ENCODE measurements at places on chromosomes 16 and 17.
A peak's percentile ranks its signal among the peaks of the same experiment; 100 is the strongest.

DNA sequence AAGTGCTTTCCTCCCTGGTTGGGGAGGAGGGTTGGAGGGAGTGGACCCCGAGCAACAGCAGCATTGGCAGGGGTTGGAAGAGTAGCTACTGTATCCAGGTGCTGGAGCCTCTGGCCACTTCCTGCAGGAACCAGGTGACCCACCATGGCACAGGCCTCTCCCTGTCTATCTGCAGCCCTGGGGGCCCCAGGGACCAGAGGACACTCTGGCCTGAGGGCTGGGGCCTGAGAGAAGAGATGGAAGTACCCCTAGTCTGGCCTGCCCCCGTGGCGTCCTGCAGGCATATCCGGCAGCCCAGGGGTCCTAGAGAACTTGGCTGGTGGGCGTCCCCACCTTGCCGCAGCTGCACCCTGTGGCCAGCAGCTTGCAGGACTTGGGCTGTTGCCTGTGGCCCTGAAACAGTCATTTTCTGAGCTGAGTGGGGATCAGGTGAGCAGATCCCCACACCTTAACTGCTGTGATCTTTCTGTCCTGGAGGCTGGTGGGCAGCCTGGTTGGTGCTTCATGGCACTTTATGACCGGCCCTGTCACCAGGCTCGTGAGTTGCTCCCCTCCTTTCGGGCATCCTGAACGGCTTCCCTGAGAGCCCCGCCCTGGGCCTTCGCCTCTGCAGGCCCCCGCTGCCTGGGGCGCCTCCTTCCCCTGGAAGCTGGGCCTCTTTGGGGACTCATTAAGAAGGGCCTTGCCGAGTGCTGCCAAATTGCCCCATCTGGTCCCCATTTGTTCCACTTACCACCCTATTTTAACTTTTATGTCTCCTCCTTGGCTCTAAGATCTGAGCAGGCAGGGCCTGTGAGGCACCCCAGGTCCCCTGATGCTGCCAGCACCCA is 298.6 kb downstream of the SEC14L1 start:
- DNase-seq = no peak

DNA sequence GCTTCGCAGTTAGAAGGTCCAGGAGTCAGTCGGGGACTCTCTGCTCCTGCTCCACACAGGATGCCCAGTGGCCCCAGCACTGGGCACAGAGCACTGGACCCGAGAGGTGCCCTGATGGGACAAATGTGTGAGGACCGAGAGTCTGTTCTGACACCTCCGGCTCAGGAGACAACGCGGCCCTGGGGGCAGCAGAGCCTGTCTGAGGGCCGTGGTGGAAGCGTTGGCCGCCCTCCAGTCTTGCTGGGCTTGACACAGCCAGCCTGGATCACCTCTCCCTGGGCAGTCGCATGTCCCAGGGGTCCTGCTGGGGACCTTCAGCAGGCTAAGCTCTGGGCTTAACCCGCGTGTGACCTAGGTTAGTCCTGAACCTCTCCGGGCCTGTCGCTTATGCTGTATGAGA is 23.1 kb downstream of the LGALS9 start:
- no peak for DNase-seq

DNA sequence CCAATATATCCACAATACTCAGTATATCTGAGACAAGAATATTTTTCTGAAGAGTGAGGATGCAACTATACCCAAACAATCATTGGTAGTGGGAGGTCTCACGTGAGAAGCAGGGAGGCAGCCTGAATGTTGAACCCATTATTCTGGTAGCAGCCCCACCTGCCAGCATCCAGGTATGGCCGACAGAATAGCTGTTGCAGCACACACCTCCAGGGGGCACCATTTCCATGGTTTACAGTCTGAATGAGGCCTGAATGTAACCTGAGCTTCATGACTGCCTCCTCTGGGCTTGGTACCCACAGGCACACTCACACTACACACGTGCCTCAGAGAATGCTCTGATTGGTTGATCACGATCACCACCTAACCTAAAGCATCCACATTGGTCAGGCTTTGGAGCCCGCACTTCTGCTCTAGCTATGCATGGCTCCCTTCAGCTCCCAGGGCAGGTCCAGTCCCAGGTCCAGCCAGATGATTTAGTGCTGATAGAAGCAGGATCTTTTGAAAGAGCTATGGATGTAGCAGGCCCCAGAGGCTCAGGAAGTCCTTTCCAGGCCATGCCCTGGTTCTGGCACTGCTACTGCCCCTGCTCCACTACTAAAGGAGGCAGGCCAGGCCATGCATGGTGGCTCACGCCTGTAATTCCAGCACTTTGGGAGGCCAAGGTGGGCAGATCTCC is 11.0 kb upstream of the CBFB start:
- peak; percentile 53 for DNase-seq

DNA sequence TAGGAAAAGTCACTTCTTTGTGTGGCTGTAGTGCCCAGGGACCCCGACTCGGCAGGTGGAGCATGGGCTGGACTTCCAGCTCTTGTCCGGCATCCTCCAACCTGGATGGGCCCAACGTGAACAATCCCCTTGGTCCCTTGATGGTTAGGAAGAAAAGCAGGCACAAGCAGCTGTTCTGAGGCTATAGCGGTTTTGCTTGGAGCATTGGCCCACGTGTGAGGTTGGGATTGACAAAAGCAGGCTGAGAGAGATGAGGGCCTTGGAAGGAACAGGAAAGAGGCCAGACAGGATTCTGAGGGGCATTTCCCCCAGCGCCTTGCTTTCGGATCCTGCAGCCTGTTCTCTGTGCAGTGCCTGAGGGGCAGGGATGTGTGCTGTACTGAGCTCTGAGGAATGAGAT is 28.1 kb downstream of the SCNN1B start:
- DNase-seq = no peak

DNA sequence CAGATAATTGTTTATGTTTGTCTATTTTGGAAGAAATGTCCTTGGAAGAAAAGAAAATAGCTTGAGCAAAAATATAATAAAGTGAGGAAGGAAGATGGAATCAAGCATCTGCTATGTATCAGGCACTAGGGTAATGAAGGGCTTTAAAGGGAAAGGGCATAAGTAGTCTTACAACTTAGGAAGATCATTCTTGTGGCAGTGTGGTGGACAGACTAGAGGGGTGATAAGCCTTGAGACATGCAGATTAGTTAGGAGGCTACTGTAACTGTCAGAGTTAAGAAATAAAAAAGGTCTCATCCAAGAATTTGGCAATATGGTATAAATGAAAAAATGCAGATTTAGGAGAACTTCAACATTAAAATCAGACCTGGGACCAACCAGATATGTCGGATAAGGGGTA is 14.9 kb downstream of the FAM222B start:
- DNase-seq = no peak

DNA sequence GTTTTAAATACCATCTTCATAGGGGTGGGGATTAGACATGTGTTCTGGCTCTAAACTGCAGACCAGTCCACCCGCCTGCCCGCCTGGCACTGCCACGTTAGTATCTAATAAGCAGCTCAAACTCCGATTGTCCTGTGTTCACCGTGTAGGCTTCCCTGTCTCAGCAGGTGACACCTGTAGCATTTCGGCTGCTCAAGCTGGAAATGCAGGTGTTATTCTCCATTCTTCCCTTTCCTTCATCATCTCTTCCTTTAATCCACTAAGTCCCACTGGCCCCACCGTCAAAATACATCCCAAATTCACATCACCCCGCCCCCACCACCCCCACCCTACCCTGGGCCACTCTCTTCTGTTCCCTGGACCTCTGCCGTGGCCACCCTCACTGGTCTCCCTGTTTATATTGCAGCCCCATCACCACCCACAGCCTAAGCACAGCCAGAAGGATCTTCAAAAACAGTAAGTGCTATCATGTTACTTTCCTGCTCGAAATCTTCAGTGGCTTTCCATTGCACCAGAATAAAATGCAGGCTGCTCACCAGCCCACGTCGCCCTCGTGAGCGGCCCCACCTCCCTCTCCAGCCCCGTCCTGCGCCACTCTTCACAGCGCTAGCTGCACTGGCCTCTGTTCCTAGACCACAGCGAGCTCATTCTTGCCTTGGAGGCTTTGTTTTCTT is 65.1 kb downstream of the RTN4RL1 start:
- no peak for DNase-seq

- DNase-seq = no peak
Observed at GRCh38 chr17:74117999-74118421, 85.5 kb upstream of the RPL38 start.

DNA sequence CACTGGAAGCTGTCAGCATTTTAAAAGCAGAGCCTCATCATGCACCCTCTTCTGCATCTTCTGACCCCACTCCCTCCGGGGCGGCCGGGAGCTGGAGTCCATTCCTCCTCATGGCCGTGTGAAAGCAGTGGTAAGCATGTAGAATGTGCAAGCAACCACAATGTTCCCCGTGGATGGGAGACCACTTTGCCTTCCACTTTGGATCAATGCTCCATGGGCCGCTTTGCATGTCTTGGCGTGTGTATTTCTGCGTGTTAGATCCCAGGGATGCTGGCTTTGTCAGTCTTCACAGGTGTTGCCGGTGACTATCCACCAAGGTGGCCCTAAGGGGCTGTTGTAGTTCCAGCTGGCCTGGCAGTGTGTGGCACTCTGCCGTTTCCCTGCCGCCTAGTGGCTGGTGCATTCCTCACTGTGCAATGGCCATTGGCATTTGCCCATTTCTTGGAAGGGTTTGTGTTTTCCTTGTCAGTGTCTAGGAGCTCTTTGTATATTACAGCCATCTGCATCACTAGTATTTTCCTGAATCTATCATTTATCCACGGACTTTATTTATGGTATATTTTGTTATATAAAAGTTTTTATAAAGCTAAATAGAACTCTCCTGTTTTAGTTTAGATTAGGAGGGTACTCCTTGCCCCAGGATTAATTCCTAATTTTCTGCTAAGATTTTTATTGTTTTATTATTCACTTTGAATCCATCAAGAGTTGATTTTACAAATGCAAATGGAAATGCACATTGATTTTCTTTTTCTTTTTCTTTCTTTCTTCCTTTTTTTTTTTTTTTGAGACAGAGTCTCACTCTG is 5.8 kb upstream of the ALDH3A1 start:
- DNase-seq = no peak

GRCh38 chr16:3793161-3793576 is 75.8 kb upstream of the TRAP1 start:
- no peak for DNase-seq

GRCh38 chr16:75787440-75787839 is 61.1 kb upstream of the CPHXL start:
- no peak for DNase-seq

GRCh38 chr17:63961355-63962212 is 11.1 kb downstream of the SCN4A start:
- DNase-seq = no peak

GRCh38 chr16:81376880-81377279 is 62.1 kb downstream of the GAN start:
- DNase-seq = no peak

- no peak for DNase-seq
Observed at GRCh38 chr17:17509601-17510425, 13.6 kb upstream of the RASD1 start.

DNA sequence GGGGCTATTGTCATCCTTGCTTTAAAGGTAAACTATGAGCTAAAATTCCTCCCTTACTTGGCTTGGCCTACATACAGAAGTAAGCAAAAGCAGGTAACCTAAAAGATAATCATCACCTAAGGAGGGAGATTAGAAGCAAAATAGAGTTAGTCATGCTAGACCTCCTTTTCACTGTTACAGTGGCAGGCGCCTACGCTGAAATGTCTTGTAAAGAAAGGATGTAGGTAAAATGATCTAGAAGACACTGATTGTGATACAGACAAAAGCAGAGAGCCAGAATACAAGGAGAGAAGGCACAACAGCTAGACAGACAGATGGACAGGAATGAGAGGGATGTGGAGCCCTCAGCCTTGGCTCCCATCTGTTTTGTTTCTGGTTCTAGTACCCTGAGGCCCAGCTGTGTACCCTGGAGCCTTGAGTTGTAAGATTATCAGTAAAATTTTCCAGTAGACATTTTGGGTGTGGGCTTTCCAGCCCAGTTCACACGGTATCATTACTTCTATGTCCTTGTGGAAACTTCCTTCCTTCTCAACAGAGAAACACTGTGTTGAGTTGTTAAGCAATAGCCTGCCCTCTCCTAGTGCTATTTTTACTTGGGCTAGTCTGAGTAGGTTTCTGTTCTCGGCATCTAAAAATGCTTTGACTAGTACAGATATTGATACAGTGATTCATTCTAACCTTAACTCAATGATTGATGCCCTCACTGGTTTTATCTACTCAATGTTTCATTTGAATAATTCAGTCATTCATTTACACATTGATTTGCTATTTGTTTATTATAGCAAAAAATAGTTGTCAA is 7.7 kb upstream of the C16orf78 start:
- no peak for DNase-seq

DNA sequence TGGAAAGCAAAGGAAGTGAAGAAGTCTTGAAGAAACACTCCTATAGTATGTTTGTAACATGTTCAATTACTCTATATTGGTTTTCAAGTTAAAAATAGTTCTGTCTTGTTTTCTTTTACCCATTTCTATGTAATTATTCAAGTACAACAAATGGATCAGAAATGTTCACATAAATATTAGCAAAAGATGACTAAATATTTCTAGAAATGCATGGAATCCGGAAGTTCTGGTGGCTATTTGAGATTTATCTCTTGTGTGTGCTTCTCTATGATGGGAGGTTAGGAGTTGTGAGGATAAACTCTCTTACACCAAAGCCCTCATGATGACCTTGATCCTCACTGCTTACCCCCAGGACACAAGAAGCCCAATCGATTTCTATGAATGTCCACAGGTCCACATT is 237.5 kb downstream of the CDH8 start:
- no peak for DNase-seq

GRCh38 chr17:79154951-79155585 is 80.4 kb downstream of the ENGASE start:
- DNase-seq = no peak

DNA sequence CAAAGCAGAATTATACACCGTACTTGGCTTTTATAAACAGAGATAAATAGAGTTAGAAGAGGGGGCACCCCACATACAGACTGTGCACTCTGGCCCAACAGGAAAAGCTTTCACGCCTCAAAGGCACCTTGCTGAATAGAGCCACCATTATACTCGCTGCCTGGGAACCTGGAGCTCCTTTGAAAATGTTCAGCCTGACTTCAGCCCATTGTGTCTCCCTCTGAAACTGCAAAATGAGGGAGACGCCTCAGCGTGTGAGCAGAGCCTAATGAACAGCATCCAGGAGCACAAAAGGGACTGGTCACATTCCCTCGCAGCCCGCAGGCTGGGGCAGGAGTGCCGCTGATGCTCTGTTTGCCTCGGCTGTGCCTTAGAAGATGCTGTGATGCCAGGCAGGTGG is 46.3 kb downstream of the ABCC12 start:
- no peak for DNase-seq

DNA sequence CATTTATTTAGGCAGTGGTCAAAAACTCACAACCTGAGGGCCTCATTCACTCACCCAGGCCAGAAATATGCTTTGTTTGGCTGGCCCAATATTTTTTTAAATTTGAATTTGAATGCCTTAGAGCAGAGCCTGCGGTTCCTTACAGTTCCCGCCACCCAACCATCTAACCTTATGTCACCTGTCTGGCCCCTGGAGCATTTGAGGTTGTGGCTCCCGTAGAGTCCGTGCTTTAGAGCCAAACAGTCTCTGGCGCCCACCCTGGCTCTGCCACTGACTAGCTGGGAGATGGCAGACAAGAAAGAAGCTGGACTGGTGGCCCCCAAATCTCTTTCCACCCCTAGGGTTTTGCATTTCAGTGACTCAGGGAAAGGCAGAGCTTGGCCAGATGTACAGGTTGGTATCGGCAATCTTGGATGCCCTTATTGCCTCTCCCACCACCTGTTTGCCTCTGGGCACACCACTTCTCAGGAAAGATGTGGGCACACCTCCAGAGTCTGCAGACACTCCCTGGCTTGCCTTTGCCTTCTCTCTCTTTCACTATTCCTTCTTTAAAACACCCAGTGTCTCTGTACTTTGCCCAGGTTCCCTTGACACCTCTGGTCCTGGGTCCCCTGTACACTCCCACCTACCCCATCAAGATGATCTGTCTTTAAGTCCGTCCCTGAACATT is 1.9 kb upstream of the MAP3K14 start:
- DNase-seq = no peak

GRCh38 chr17:29177541-29177870 is 2.7 kb downstream of the MYO18A start:
- no peak for DNase-seq
